ENCODE measurements at places on chromosomes 1 and 21.

DNA sequence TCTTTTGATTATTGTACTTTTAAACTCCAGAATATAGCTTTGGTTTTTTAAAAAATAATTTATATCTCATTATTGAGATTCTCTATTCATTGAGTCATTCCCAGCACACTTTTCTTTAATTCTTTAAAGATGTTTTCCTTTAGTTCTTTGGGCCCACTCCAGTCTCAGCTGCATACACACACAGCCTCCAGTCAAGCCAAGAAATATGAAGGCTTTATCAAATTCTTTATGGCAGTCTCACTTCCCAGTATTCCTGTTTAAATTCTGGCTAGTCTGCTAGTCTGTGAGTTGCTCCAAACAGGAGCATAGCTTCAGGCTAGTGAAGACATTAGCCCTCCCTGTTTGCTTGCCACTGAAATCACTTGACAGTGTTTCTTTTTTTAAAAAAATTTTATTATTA, 61.2 kb downstream of the CRP start:
- peak; percentile 85 for DNase-seq

GRCh38 chr1:244314921-244315559, 136.7 kb downstream of the ADSS2 start:
- DNase-seq, result no peak

DNA sequence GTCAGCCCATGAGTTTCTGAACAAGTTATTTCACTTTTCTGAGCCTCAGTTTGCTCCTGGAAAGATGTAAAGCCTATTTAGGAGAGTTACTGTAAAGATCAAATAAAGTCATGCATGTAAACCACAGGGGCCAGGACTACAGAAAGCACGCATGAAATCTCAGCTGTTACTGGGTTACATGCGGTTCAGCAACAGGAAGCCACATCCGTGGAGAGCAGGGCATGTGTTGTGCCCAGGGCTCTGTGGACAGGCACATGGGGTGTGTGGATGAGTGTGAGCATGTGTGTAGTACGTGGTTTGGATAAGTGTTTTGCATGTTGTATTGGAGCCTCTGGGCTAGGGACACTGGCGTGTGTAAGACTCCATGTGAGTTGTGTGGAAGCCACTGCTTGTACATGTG, 2.2 kb upstream of the EPHA2 start:
- no peak for DNase-seq

DNA sequence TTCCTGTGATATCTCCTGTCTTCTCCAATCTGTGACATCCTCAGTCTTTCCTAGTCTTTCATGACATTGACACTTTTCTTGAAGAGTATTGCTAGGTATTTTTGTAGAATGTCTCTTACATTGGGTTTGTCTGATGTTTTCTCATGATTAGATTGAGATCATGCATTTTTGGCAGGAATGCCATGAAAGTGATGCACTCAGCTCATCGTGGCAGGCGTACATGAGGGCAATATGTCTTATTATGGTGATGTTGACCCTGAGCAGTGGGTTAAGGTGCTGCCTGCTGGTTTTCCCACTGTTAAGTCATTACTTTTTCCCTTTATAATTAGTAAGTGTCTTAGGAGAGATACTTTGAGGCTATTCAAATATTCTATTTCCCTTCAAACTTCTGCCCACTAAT, 80.2 kb upstream of the SSX2IP start:
- DNase-seq, result no peak

GRCh38 chr1:216614011-216614934, 109.0 kb downstream of the ESRRG start:
- DNase-seq, result no peak

GRCh38 chr1:182337736-182338571, 53.6 kb downstream of the GLUL start:
- peak; percentile 9 for DNase-seq

- no peak for DNase-seq
Measured at GRCh38 chr1:180909462-180909976, 3.2 kb upstream of the KIAA1614 start.

DNA sequence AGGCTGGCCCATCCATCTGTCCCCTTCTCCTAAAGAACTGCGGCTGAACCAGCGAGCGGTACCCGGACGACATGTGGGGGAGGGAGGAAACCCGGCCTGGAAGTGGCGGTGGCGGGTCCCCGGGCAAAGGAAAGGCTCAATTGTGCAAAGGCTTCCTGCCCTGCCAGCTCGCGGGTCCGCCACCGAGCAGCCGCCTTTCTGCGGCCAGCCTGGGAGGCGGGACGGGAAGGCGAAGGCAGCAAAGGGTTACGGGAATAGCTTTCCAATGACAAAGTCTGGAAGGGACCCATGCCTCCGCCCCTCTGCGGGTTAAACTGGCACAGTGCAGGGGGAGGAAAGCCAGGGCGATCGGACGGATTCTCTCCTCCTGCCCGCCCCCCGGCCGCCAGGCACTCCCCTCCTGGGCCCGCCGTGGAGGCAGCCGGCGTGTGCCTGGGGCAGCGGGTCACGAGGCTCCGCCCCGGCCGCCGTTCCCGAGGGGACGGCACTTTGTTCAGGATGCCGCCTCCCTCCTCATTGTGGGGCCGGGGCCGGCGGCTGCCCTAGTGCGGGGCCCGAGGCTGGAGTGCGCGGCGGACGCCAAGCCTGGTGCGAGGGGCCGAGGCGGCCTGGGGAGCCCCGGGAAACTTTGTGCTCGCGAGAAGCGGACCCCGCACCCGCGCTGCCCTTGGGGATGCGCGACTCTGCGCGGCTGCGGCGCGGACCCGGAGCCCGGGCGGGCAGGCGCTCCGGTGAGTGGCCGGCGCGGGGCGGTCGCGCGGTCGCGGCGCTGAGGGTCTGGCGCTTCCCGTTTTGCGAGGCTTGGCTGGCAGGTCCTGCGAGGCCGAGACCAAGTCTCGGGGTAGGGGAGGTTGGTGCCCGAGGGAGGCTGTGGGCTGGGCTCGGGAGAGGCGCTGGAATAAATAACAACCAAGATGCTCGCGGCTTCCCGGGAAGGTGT, at the start of gene NAV1:
NAV1 (plus strand) TSS at position 516 of the 940 bp plus-strand sequence. CDS start 83,758 bp downstream, outside the sequence.
- peak; percentile 90 for DNase-seq

DNA sequence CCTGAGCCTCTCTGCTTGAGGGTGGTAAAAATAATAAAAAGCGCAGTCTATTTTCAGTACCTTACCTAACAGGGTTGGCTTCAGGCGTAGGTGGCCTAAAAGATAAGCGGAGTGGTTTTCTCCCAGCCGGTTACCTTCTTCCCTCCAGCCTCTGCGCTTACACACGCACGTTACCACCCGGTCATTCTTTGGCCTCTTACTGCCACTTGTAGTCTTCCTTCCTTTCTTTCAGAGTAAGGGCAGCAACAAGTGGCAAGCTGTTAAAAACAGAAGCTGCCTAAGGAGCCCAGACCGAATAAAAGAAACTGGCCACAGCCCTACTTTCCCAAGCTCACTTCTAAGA, 35.4 kb downstream of the CLCA1 start:
- no peak for DNase-seq

GRCh38 chr1:201460814-201461644, 8.0 kb downstream of the PHLDA3 start:
- peak; percentile 96 for DNase-seq

DNA sequence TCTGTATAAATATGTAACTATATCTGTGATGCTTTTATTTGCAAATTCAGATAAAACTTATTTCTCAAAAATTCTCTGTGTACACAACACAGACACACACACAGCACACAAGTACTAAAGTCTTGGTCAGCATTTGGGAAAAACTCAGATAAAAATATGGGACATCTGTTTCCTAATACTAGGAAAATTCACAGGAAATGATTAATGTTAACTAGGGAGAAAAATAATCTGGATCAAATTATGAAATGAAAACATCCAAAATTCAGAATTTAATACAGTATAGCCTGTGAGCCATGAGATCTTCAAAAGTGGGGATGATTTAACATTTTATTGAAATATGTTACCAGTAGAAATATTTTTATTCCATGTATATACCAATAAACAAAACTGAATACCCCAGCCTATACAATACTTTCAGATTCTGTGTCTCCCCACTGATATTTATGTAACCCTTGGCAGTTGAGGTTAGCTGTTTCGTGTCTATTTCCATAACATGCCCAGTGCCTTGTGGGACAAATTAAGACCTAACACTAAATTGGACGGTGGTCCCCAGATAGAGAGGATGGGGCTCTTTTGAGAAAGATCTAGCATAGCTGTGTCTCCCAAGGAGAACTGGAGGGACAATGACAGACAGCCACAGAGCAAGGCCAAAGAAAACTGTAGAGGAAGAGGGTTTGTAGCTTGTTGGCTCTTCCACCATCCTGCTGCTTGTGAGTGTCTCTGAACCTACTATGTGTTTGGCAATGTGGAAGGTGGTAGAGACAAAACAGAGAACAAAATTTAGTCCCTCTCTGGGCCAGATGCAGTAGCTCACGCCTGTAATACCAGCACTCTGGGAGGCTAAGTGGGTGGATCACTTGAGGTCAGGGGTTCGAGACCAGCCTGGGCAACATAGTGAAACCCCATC, 47.2 kb downstream of the GNG12 start:
- peak; percentile 42 for DNase-seq

DNA sequence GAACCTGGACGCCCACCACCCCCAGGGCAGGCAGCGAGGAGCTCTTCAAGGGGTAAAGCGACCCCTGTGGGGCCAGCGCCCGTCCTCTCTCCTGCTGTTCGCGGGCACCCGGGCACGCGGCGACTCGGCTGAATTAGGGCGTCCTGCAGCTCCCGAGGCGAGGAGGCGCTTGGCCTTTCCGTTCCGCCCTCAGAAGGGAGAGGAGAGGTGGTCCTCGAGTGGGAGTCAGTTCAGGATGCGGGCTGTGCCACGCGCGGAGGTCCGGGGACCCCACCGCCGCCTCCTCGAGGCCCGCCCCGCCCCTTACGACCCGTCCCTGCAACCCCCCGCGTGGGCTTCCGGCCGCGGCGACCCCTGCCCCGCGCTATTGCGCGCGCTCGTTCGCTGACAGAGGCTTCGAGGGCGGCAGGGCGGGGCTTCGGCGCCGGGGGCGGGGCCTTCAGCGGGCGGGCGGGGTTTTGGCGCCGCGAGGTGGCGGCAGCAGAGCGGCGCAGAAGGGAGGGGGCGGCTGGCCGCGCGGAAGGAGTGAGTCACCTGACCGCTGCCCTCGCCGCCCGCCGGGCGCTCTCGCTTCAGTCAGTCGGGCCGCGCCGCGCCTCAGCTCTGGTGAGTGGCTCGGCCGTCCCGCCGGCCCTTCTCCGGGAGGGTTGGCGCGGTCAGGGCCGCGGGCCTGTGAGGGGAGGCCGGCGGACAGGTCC, at the start of gene BACH1:
BACH1 (plus strand) TSS at position 575 of the 698 bp plus-strand sequence. CDS start 22,359 bp downstream, outside the sequence.
- DNase-seq, result peak; percentile 90

- no peak for DNase-seq
Measured at GRCh38 chr1:157831968-157832626, 9.5 kb downstream of the CD5L start.

DNA sequence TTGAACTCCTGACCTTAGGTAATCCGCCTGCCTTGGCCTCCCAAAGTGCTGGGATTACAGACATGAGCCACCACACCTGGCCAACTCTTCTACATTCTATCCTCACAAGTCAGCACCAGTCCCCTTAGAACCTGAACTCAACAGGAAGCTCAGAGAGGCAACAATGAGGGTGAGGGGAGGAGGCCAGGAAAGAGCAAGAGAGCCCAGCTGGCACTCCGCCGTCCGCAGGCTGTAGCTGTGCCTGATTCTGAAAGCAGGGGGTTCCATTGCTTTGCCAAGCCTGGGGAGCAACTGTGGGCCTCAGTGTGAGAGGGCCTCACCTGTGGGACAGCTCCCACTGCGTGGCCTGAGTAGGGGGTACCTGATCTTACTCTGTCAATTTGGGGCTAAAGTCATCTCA, 18.7 kb downstream of the STK40 start:
- no peak for DNase-seq

- DNase-seq, result no peak
Measured at GRCh38 chr21:34179204-34179935, 106.0 kb downstream of the MRPS6 start.

DNA sequence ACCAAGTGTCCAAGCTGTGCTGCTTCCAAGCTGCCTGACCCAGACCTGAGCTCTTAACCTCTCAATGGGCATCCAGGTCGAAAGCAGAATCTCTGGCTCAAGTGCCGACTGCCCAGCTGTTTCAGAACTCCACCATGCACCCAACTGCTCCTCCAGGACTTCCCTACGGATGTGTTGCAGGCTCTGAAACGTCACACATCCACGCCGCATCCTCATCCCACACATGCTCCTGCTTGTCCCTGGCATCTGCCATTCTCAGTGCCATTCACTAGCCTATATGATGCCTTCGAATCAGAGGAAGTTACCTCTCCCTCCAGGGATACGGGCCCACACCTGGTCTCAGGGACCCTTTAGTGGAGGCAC, 11.2 kb downstream of the PDZK1IP1 start:
- no peak for DNase-seq

GRCh38 chr21:21730512-21730911, 732.3 kb downstream of the NCAM2 start:
- DNase-seq, result peak; percentile 47

- no peak for DNase-seq
Measured at GRCh38 chr1:234779160-234779538, 169.2 kb upstream of the IRF2BP2 start.

- no peak for DNase-seq
Measured at GRCh38 chr21:45802425-45802824, 158.9 kb downstream of the PCBP3 start.

DNA sequence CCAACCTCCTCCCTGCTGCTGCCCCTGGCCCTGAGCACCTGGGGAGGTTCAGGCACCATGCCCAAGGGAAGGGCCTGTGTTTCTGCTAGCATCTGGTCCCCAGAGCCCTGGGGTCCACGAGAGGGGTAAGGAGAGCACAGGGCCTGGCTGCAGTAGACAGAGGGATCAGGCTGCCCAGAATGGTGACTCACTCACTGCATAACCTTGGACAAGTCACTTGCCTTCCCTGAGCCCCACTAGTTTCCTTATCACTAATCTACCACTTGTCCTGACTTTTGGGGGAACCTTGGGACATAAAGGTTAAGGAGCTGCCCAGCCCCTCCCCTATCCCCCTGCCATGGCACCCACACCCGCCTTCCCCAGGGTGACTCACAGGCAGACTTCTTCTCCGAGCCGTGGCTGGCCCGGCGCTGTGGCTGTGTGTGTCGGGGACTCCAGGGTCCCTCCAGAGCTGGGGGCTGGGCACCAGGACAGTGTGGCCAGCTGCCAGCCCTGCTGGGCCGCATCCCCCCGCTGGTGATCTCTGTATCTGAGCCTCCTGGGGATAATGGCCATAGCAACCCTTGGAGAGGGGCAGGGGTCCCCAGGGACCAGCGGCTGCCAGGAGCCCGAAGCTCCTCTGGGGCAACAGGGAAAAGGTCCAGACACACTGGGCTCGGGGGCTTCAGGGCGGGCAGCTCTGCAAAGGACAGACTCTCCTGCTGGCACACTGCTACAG, 4.0 kb downstream of the ARHGEF19 start:
- no peak for DNase-seq

DNA sequence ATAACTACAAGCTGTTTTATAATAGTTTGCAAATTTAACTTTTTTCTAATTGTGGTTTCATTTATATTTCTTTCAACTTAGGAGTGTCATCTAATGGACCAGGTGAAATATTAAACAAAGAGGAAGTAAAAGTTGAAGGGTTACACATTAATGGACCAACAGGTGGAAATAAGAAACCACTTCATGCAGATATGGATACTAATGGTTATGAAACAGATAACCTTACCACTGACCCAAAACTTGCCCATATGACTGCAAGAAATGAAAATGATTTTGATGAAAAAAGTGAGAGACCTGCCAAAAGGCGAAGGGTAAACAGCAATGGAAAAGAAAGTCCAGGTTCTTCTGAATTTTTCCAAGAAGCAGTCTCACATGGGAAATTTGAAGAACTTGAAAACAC, 59.7 kb downstream of the MIER1 start:
- DNase-seq, result no peak

All from AG10803 (cell line).